Stimulated activated CD4-positive, alpha-beta T cell treated with anti-CD3 and anti-CD28 coated beads, Interleukin-12 subunit alpha, Interleukin-12 subunit beta, amount 100 ng/mL, for 24 hours (primary cell): ENCODE measurements at places on chromosomes 16 and 17.

DNA sequence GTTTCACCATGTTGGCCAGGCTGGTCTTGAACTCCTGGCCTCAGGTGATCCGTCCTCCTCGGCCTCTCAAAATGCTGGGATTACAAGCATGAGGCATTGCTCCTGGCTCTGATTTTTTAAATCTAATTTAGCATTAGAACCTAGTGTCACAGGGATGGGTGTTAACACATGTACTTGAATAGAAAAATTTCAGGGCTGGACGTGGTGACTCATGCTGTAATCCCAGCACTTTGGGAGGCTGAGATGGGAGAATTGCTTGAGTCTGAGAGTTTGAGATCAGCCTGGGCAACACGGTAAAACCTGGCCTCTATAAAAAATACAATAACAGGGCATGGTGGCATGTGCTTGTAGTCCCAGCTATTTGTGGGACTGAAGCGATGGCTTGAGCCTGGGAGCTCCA is 6.0 kb upstream of the RNF135 start:
- no peak for DNase-seq

GRCh38 chr16:79089735-79090284 is 510.7 kb downstream of the MAF start:
- DNase-seq: peak; percentile 67

DNA sequence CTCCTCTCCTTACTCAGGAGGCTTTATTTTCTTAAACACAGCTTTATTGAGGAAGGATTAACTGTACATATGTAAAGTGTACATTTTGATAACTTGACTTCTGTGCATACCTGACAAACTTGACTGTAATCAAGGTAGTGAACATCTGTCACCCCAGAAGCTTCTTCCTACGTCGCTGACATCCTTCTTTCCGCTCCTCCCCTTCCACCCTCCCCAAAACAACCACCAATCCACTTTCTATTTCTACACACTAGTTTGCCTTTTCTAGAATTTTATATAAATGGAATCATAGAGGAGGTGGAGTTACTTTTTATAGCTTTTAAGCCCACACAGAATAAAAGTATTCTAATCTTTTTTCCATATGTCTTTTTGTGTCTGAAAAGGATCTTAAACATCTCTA is 225.2 kb upstream of the RBFOX1 start:
- no peak for DNase-seq

DNA sequence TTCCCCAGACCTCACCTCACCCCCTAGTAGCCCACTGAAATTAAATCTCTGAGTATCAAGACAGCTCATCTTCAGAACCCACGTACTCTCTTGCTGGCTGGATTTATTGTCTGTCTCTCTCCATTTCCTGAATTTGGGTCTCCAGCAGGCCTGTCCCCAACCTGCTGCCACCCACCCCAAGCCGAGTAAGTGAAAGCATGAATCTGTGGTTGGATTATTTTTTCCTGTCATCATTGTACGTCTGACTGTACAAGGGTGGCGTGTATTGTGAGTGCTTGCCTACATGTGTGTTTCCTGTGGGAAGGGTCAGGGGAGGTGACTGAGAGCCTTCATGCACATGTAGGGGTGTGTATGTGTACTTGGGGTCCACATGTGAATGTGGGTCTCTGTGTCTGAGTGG is 5.4 kb downstream of the TNP2 start:
- DNase-seq: peak; percentile 59

- DNase-seq: no peak
These were observed 9.2 kb upstream of the PRKCB start for GRCh38 chr16:23826528-23827045.

DNA sequence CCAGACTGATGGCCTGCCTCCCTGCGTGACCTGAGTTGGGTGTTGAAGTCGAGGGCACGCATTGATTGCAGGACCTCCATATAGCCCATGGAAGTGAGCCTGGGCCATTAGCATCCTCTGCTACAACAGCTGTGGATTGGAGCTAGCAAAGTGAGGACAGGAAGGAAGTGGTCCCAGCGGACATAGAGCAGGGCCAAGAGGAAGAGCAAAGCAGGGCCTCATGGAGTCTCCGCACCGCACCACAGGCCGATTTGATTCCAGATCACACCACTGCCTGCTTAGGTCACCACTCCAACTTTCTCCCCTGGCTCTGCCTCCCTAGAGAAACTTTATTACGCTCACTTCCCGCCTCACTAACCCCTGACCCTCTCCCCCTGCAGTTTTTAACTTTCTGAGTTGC is 10.7 kb upstream of the UBTF start:
- no peak for DNase-seq

DNA sequence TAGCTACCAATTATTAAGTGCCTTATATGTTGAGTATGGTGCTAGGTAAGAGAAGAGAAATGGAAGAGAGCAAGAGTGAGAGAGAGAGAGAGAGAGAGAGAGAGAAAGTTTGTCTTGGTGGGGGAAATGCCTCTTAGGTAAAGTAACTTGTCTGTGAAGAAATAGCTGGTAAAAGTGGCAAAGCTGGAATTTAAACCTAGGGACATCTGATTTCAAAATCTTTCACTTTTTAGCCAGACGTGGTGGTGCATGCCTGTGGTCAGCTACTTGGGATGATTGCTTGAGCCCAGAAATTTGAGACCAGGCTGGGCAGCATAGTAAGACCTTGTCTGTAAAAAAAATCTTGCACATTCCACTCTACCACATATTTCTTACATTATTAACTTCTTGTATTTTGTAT is 23.0 kb upstream of the CDR2 start:
- DNase-seq: no peak

DNA sequence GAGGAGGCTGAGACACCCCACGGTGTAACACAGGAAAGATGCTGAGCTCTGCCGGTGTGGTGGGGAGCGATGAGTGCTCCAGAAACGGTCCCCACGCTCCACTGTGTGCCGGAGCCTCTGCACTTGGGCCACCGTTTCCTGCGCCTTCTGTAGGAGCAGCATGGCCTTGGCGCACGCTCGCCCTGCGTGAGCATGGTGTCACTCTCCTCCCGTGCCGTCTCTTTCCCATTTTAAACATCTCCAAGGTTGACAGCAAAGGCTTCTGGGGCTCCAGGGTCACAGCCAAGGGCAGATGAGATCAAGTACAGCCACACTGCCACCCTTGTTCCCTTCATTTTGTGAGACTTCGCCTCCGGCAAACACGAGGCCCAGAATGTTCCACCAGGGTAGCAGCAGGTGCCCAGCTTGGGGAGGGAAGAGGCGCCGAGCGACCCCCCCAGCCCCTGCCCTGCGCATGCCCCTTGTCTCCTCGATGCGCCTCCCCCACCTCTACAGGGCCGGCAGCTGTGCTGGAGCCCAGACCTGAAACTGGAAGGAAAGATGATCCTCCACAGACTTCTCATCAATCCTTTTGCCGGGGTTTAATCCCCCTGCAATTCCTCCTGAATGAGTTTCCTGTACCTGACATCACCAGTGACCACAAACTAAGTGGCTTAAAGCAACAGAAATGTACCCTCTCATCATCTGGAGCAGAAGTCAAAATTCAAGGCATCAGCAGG is 19.9 kb upstream of the OSGIN1 start:
- DNase-seq: no peak

GRCh38 chr17:16433514-16433913 is 18.1 kb downstream of the TRPV2 start:
- no peak for DNase-seq

DNA sequence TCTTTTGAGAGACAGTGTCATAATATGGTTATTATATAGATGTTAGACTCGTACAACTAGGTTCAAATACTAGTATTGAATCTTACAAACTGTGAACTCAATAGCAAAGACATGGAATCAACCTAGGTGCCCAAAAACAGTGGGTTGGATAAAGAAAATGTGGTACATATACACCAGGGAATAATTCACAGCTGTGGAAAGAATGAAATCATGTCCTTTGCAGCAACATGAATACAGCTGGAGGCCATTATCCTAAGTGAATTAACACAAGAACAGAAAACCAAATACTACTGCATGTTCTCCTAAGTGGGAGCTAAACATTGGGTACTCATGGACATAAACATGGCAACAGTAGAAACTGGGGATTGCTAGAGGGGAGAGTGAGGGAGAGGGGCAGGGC is 8.1 kb downstream of the PHKB start:
- no peak for DNase-seq
